Melanocyte of skin (primary cell): ENCODE measurements at places on chromosomes 4 and X. TPM values are rescaled to one million over a fixed set of nuclear protein-coding genes. Genes with fewer than 3 reads are reported as not detected.

Gene DACH2
- total RNA-seq, result not detected in 2 replicates

Gene PABPC1L2A
- not detected in 2 replicates for total RNA-seq

Gene HPSE
- total RNA-seq, result 0.93 and 1.7 TPM in 2 replicates

Gene RS1
- total RNA-seq, result not detected in 2 replicates

Gene GNRHR
- total RNA-seq, result not detected in 2 replicates

Gene PABPC4L
- under 0.01 TPM in 2 replicates for total RNA-seq

Gene TMEM31
- not detected in 2 replicates for total RNA-seq
